ENCODE measurements at places on chromosomes 2 and 18. TPM values are rescaled to one million over a fixed set of nuclear protein-coding genes. Genes with fewer than 3 reads are reported as not detected.

DNA sequence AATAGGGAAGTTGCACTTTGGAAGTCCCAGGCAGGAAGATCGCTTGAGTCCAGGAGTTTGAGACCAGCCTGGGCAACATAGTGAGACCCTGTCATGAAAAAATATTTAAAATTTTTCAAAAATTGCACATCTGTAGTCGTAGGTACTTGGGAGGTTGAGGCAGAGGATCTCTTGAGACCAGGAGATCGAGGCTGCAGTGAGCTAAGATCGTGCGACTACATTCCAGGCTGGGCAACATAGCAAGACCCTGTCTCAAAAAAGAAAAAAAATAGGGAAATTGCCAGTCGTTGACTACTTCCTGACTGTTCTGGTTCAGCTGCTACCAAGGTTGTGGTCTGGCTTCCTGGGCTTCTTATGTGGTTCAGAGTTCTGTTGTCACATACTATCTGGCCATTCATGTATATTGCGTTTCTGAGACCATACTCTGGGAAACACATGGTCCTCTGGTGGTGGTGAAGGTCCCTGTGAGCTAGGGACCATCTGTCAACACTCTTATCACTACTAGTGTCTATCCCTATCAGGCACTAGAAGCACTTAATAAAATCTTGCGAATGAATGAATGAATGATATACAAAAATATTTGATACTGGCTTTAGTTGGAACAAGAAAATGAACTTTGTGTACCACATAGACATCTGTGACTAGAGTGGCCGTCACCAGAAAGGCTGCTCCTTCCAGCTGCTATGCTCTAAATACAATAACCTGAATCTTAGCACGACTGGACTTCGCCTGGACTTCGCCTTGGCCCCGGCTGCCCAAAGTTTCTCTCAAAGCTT is 861 bp upstream of the KLHL23 start:
- no peak for DNase-seq

DNA sequence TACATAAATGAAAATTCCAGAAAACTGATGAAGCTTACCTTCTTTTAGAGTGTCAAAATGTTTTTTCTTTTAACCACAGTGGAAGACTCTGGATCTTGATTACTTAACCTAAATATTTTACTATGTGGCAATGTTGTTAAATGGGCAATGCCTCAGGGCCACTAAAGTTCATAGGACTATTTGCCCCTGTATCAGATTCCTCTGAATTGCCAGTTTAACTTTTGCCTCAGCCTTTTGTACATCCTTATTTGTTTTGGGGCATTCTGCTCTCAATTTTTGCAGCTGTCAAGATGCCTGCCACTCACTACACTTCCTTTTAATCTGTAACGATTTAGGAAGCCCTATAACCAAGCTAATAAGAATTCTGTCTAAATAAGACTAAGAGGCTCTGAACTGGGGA is 31.7 kb upstream of the SERTAD2 start:
- DNase-seq = no peak

- DNase-seq = no peak
Observed at GRCh38 chr2:141942006-141942789, 188.6 kb downstream of the LRP1B start.

- no peak for DNase-seq
Observed at GRCh38 chr2:234378440-234378839, 118.4 kb downstream of the ARL4C start.

- DNase-seq = no peak
Observed at GRCh38 chr18:55320424-55321264, 267.3 kb downstream of the TCF4 start.

- no peak for DNase-seq
Observed at GRCh38 chr18:59040770-59041148, 98.9 kb upstream of the SEC11C start.

- no peak for DNase-seq
Observed at GRCh38 chr2:73564986-73565385, 77.2 kb downstream of the NAT8 start.

GRCh38 chr2:201267278-201268030 is 7.1 kb downstream of the CASP8 start:
- no peak for DNase-seq

DNA sequence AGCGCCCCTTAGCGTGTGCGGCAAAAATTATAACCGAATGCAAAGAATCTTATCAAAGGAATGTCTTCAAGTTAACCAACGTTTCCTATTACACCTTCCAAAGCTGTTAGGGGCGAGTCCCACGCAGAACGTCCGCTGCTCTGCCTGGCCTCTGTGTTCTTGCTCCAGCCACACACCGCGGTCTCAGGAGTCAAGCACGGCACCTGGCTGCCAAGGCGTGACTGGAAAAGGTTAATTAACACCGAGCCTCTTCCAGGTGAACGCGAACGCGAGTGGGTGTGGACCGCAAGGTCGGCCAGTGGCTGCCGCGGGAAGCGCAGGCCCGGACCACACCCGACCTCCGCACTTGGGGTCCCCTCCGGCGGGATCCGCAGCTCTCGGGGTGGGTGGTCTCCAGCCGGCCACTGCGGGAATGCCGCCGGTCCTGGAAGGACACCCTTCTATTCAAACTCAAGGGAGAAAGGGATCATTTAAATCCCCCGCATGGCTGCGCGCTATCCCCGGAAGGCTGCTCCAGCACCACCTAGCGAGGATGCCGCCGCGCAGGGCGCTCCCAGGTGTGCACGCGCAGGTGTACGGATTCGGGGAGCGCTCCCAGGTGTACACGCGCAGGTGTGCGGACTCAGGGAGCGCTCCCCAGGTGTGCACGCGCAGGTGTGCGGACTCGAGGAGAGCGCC is 830 bp downstream of the CYB5A start:
- no peak for DNase-seq

DNA sequence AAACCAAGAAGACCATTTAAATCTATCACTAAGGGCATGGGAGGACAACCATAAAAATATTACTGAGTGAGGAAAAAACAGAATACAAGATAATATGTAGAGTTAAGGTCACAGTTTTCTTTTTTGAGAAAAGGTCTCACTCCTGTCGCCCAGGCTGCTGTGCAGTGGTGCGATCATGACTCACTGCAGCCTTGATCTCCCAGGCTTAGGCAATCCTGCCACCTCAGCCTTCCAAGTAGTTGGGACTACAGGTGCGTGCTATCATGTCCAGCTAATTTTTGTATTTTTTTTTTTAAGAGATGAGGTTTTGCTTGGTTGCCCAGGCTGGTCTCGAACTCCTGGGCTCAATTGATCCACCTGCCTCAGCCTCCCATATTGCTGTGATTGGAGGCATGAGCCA is 24.0 kb downstream of the POLR1A start:
- DNase-seq = no peak

DNA sequence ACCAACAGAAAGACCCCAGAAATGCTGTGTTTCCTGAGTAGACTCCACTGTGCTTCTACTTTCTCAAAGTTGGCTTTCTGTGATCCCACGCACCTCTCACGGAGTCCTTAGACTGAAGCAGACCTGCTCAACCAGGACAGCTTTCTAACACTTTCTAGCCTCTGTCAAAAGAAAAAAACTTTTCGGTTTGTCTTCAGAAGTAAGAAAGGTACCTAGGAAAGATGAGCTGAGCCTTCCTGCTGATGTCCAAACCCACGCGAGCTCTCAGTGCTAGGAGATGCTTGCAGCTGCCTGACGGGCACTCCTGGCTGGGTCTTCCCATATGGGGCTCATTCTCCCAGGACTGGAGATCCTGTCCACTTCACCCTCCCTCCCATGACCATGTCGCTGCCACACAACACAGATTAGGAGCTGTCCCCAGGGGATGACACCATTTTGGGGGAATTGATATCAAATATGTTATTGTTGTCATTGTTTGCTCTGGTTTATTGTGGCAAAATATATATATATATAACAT is 49.2 kb upstream of the DAPL1 start:
- DNase-seq = no peak

- DNase-seq = peak; percentile 47
Observed at GRCh38 chr18:2656237-2656980, 883 bp downstream of the SMCHD1 start.

GRCh38 chr18:67200665-67201064 is 315.9 kb downstream of the DSEL start:
- DNase-seq = no peak

- no peak for DNase-seq
Observed at GRCh38 chr2:61727746-61728145, 126.1 kb downstream of the FAM161A start.

GRCh38 chr2:109435066-109435690 is 178.6 kb downstream of the SEPTIN10 start:
- DNase-seq = no peak

DNA sequence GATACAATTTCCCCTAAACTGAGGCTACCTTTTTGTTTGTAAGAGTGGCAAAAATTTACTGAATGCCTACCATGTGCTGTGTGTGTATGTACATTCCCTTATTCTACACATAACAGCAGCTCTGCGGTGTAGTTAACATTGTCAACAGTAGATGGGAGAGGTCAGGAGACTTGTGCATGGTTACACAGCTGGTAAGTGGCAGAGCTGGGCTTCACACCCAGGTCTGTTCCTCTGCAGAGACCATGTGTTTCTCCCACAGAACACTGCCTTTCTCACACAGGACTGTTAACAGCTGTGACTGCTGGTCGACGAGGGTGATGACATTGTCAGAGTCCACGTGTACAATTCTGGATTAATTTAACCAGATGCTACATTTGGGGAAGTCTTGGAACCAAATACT is 49.1 kb downstream of the EML6 start:
- DNase-seq = no peak

DNA sequence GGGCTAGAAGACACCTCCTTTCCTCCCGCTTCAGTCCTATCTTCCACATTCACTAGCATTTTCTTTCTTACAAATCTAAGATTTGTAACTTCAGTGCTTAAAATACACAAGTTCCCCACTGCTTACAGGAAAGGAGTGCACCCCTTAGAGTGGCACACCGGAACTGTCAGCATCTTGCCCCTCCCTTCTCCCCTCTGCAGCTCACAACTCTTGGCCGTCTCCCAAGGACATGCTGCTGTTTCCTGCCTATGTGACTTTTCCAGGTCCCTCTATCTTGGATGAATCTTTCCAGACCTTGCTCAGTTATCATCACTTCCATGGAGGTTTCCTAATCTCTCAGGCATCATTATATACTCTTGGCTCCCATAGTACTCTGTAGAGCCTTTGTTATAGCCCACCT is 334.8 kb downstream of the CELF4 start:
- DNase-seq = no peak

DNA sequence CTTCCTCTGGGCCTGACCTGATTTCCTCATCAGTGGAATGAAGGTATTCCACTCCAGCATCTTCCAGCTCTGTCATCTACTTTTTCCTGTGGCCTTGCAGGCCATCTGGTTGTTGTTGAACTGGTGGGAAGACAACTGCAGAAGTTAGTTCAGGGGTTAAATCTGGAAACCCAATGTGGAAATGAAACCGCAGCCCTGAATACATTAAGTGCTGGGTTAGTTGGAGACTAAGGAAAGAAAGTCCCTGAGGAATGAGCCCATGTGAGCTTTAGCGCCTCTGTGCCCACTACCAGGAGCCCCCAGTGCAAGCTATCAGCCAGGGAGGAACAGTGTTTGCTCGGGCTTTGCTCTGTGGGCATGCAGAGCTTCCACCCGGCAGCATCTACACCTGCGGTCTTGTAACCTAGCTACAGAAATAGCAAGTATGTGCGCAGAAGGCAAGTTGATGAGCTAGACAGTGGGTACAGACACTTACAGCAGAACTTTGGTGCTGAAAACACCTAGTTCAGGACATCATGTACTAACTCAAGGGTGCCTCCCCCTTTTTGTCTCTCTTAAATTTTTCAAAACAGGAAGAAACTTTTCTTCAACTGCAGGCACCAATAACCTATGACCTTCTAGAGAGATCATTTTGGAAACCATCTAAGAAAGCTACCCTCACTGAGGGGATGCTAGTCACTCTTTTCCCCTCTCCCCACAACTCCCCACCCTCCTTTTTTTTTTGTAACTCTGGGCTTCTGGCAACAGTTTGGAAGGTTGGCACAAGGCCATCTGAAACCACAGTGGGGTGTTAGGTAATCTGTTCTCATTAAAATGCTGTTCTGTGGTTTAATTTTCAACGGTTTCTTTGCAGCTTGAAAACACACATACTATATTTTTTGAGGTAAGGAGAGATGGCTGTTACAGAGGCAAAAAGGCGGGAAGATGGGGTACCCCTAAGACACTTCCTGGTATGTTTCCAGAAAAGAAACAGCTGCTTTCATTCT is 18.3 kb upstream of the CXCR4 start:
- DNase-seq = no peak

DNA sequence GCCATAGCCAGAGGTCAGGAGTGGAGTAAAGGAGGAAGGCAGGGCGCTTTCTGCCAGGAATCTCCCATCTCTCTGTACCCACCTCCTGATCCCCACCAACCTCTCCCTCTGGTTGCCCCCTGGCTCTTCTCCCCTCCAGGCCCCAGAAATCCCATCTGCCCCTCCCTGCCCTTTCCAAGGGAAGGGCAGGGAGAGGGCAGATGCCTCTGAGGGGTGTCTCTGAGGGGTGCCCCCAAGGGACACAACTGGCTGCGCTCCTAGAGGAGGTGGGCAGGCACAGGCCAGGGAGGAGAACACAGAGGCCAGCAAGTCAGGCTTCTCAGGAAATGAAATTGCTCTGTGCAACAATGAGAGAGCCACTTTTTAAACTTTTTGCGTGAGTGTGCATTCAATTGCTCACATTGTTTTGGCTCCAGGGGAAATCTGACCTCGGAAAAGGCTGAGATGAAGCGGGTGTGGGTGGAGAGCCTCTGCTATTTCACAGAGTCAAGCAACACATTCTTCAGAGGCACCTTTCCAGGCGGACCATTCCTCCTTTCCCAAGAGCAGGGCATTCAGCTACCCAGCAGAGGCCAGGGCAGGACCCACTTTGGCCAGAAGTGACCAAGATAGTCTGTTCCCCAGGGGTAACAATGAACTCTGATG is 125.5 kb downstream of the SMAD7 start:
- DNase-seq = no peak

DNA sequence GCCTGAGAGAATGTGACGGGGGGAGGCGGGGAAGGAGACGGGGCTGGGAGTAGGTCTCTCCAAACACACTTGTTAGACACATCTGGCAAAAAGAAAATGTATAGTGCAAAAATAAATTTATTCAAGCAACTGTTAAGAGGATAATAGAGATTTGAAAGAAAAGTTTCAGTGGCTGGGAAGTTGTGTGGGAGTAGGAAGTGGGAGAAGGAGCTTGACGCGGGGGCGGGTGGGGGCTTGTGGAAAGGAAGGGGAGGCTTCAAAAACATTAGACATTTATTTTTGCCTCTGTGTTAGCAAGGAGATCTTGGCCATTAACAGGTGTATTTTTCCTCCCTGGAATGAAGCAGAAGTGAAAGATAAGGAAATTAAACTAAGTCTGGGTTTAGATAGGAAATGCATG is 90.3 kb downstream of the KLF7 start:
- DNase-seq = peak; percentile 13

- no peak for DNase-seq
Observed at GRCh38 chr2:188322569-188323551, 31.2 kb downstream of the GULP1 start.

Gene RHBDD1
- polyA plus RNA-seq = 30.4 TPM

Gene AQP4
- polyA plus RNA-seq = 0.80 TPM

Gene SP140
- polyA plus RNA-seq = 1.3 TPM

Gene DOCK10
- polyA plus RNA-seq = 10.3 TPM

Gene SOCS6
- 34.0 TPM for polyA plus RNA-seq

Gene SIX3
- not detected for polyA plus RNA-seq

Gene SLC16A14
- 7.9 TPM for polyA plus RNA-seq

Gene CUL3
- polyA plus RNA-seq = 136 TPM

Gene PLCD4
- 11.9 TPM for polyA plus RNA-seq

Data from left kidney (tissue), 8 donors.